ENCODE measurements at places on chromosomes 3 and 15. TPM values are rescaled to one million over a fixed set of nuclear protein-coding genes. Genes with fewer than 3 reads are reported as not detected.

GRCh38 chr15:70559265-70560239 lies 203.8 kb downstream of the UACA start:
- H3K27ac ChIP-seq, result no peak overlapping the region
- peak; percentile 45 for DNase-seq
- peaks cover 2% of the 10 kb centered on the region for H3K27me3 ChIP-seq
- H3K4me1 ChIP-seq, result peaks cover 12% of the 10 kb centered on the region

DNA sequence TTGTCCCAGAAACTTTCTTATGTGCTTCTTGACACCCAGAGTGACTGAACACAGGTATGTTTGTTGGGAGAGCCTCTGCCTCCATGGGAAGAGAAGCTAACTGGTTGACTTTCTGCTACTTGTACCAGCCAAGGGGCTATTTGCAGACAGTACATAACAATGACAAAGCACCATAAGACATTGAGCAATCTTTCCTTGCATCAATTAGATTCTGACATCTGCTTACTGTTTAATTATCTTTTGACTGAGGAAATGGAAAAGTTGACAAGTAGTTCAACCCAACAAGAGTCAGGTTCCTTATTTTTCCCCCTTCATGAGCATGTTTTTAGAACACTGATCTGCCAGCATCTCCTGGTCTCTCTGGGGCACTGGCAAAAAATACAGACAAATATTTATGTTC lies 157.7 kb downstream of the RPLP1 start:
- H3K36me3 ChIP-seq, result no peaks in the 10 kb centered on the region
- no peak overlapping the region for H3K27ac ChIP-seq
- H3K27me3 ChIP-seq, result peaks cover 4% of the 10 kb centered on the region
- peaks cover 4% of the 10 kb centered on the region for H3K4me1 ChIP-seq

- no peak overlapping the region for H3K4me3 ChIP-seq
- no peaks in the 10 kb centered on the region for H3K27me3 ChIP-seq
- H3K4me1 ChIP-seq, result no peaks in the 10 kb centered on the region
- no peak for DNase-seq
- H3K27ac ChIP-seq, result no peak overlapping the region
- H3K36me3 ChIP-seq, result peaks cover 25% of the 10 kb centered on the region
Observed at GRCh38 chr3:13324835-13325501, 95.2 kb downstream of the NUP210 start.

DNA sequence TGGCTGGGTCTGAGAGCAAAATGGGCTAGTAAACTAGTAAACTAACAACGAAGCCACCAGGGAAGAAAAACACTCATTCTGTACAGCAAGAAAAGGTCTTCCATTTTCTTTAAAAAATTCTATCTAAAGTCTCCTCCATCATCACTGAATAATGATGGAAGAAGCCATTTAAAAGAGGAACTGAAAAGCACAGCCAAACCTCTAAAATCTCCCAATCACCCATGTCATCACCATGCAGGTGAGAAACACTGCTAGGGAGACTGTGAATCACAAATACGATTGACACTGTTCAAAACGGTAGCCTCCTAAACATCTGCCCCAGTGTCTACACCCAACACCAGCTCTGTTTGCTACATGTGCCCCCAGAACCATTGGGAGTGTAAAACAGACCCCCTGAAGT lies 140.4 kb downstream of the RORA start:
- H3K4me3 ChIP-seq, result no peak overlapping the region
- H3K27ac ChIP-seq, result no peak overlapping the region
- H3K4me1 ChIP-seq, result peaks cover 4% of the 10 kb centered on the region
- H3K27me3 ChIP-seq, result no peaks in the 10 kb centered on the region

GRCh38 chr15:67835297-67836133 lies 4.3 kb downstream of the RNU6-1 start:
- H3K27me3 ChIP-seq, result peaks cover 90% of the 10 kb centered on the region
- peak; percentile 82 for DNase-seq
- H3K4me1 ChIP-seq, result no peaks in the 10 kb centered on the region
- H3K36me3 ChIP-seq, result no peaks in the 10 kb centered on the region
- no peak overlapping the region for H3K27ac ChIP-seq

GRCh38 chr3:14175383-14176037 lies 2.9 kb downstream of the XPC start:
- no peak for DNase-seq
- no peaks in the 10 kb centered on the region for H3K4me1 ChIP-seq
- no peak overlapping the region for H3K27ac ChIP-seq

DNA sequence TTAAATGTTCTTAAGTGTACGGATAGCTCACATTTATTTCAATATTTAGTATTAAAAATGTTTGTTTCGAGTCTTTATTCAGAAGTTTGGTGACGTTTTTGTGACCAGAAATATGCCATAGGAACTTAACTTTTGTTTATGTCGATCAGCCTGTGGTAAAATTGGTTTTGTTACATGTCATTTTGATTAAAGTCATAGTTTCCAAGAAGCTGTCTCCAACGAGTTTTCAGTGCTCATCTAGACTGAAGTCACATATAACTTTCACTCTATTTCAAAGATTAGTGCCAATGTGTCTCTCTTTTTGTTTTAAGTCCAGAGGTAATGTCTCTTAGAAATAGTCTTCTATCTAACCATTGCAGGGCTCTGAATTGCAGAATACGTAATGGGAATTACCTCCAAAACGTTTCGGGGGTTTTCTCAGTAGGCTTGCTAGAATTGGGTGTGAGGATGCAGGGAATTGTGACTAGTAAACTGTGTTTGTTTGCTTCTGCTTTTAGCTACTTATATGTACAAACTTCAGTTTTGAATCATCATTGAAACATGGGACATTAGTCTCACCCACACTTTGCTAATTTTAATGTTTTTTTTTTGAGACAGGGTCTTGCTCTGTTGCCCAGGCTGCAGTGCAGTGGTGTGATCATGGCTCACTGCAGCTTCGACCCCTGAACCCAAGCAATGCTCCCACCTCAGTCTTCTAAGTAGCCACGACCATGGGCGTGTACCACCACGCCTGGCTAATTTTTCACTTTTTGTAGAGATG lies 3.0 kb downstream of the BUB1B start:
- H3K4me1 ChIP-seq, result peaks cover 4% of the 10 kb centered on the region
- H3K27ac ChIP-seq, result no peak overlapping the region
- peaks cover 43% of the 10 kb centered on the region for H3K36me3 ChIP-seq

- no peak overlapping the region for H3K27ac ChIP-seq
- no peak for DNase-seq
- no peaks in the 10 kb centered on the region for H3K27me3 ChIP-seq
- H3K4me3 ChIP-seq, result no peak overlapping the region
- H3K4me1 ChIP-seq, result no peaks in the 10 kb centered on the region
Observed at GRCh38 chr15:39244776-39245175, 336.1 kb upstream of the THBS1 start.

DNA sequence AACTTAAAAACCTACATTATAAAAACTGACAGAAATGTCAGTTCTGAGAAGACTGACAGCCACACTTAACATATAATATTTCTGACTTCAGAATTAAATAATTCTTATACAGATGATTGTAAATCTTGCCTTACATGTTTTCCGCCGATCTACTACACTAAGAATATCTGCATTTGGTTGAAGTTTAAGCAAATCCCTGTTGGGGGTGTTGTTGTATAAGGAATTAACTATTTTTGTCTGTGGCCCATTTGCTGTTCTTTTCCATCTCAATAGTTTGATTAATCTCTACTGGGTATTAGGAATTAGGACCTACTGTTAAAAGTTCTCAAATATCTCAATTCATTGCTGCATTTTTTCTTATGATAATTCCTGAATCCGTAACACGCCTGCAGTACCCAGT lies 838.3 kb upstream of the ROBO1 start:
- DNase-seq, result no peak
- H3K4me3 ChIP-seq, result no peak overlapping the region
- no peaks in the 10 kb centered on the region for H3K4me1 ChIP-seq
- H3K27me3 ChIP-seq, result no peaks in the 10 kb centered on the region

DNA sequence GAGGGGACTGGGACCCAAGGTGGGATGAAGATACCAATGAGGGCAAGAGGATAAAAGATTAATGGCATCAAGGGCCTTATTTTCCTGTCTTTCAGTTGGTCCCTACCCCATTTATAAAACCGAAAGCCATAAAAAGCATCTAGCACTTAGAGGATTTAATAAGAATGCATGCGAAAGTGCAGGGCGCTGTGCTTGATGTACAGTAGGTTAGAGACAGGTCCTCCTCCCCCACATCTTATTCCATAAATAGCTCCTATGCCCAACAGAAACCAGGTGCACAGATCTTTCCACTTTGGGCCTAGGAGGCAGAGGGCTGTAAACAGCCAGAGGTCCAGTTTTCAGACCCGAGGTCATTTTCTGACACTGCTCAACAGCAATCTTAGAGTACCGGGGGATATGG lies 1.2 kb downstream of the LPCAT4 start:
- H3K4me1 ChIP-seq, result peaks cover 5% of the 10 kb centered on the region
- peaks cover 15% of the 10 kb centered on the region for H3K36me3 ChIP-seq
- no peak overlapping the region for H3K27ac ChIP-seq
- no peaks in the 10 kb centered on the region for H3K27me3 ChIP-seq

DNA sequence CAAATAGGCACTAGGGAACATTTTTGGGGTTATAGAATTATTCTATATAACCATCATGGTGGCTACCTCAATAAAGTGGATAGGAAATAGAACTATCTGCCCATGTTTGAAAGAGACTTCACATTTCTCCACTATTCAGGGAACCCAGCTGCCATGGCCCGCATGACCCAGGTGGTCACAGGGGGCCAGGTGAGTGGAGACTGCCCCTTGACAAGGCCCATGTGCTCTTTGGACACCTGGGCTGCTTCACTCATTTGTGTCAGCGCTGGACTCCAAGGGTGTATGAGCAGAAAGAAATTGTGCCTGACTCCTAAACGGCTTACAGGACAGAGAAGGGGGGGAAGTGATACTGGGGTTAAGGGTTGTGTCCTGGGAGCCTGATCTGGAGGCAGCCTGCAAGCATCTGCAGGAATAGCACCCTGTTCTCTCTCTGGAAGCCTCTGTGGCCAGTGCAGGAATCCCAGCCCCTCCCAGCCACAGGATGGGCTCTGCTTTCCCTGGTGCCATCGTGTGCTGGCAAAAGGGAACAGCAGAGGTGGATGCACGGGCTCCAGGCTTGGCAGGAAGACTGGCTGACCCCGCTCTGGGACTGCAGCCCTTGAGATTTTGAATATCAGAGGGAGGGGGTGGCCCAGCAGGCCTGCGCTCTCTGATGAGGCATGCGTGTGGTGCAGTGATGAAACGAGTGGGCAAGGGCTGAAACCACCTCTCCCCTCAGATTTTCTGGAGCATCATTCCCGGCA lies 9.1 kb upstream of the C3orf22 start:
- no peak overlapping the region for H3K4me3 ChIP-seq
- DNase-seq, result peak; percentile 58
- no peaks in the 10 kb centered on the region for H3K27me3 ChIP-seq
- peaks cover 5% of the 10 kb centered on the region for H3K4me1 ChIP-seq
- H3K27ac ChIP-seq, result no peak overlapping the region

- no peak for DNase-seq
- H3K27ac ChIP-seq, result no peak overlapping the region
- no peaks in the 10 kb centered on the region for H3K36me3 ChIP-seq
- no peaks in the 10 kb centered on the region for H3K27me3 ChIP-seq
- H3K4me3 ChIP-seq, result no peak overlapping the region
- peaks cover 11% of the 10 kb centered on the region for H3K4me1 ChIP-seq
Observed at GRCh38 chr3:31754575-31755278, 222.0 kb downstream of the STT3B start.

GRCh38 chr3:14258906-14259904 lies 80.6 kb downstream of the LSM3 start:
- no peaks in the 10 kb centered on the region for H3K27me3 ChIP-seq
- H3K4me1 ChIP-seq, result peaks cover 5% of the 10 kb centered on the region
- H3K36me3 ChIP-seq, result no peaks in the 10 kb centered on the region

- no peak for DNase-seq
- no peak overlapping the region for H3K27ac ChIP-seq
- H3K36me3 ChIP-seq, result no peaks in the 10 kb centered on the region
- no peaks in the 10 kb centered on the region for H3K27me3 ChIP-seq
- H3K4me1 ChIP-seq, result peaks cover 22% of the 10 kb centered on the region
- peak overlapping the region; percentile 72 for H3K4me3 ChIP-seq
Observed at GRCh38 chr3:133329626-133330025, 70.2 kb upstream of the BFSP2 start.

DNA sequence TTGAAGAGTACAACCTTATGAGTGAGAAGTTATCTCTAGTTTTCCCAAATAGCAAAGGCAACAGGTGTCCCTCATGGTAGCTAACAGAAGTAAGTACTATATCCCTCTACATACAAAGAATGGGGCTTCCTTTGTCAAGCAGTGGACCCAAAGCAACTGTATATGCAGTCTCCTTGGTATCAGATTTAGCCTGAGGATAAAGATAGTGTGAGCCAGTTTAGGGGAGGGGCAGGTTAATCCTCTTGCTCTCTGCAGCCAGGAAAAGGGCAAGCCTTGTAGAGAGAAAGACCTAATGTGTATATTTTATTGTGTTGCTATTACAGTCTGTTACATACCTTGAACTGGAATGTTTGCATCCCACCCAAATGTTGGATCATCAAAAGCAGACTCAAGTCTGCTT lies 117.9 kb upstream of the COL8A1 start:
- peak overlapping the region; percentile 17 for H3K4me3 ChIP-seq
- no peak overlapping the region for H3K27ac ChIP-seq
- no peaks in the 10 kb centered on the region for H3K27me3 ChIP-seq
- peaks cover 3% of the 10 kb centered on the region for H3K4me1 ChIP-seq
- H3K36me3 ChIP-seq, result no peaks in the 10 kb centered on the region

DNA sequence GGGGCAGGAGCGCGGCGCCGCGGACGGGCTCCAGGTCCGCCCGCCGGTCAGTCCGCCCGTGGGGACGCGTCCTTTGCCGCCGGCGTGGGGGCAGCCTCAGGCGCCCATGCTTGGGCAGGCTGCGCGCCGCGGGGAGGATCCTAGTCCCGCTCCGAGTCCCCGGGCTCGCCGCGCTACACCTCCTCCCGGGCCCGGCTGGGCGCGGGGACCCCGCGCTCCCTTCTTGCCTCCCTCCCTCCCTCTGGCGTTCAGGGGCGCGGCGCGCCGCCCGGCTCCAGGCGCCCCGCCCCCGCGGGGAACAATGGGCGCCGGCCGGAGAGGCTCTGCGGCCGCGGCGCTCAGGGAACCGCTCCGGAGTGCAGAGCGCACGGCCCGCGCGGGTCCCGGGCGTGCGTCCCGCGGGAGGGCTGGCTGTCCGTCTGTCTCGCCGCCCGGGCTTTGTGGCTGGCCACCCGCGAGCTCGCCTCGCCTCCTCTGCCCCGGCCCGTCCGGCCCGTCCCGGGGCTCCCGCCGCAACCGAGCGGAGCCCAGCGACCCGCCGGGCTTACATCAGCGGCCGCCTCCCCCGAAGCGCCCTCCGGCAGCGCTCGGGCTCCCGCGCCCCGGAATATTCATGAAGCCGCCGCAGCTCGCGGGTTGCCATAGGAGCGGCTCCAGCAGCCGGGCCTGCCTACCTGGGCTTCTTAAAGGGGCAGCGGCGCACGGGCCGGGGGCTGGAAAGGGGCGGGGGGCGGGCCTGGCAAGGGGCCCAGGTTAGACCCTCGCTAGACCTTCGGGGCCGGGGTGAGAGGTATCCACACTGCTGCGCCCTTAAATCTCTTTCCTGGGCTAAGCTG lies at the start of gene HCN4:
Gene HCN4, minus strand, starts transcription at position 658 of the 836 bp plus-strand sequence. CDS start 688 bp downstream, outside the sequence.
- peaks cover 64% of the 10 kb centered on the region for H3K27me3 ChIP-seq
- H3K27ac ChIP-seq, result no peak within 1 kb of the TSS
- DNase-seq, result peak; percentile 91
- peaks cover 4% of the 10 kb centered on the region for H3K4me1 ChIP-seq

Gene RNU6-1
- not detected for total RNA-seq

Gene OR5K2
- not detected for total RNA-seq

Gene ABHD17C
- total RNA-seq, result 20.9 TPM

Gene SLC9C1
- 0.66 TPM for total RNA-seq

Gene ADAMTS9
- total RNA-seq, result 9.5 TPM

Gene PAK2
- 58.7 TPM for total RNA-seq

Gene IRAK2
- 0.66 TPM for total RNA-seq

Gene ALS2CL
- 20.8 TPM for total RNA-seq

Gene HDC
- not detected for total RNA-seq

Gene ATOSA
- total RNA-seq, result 48.8 TPM

Gene THAP10
- total RNA-seq, result 2.4 TPM

Gene NRG4
- 1.3 TPM for total RNA-seq

Gene ZBED2
- total RNA-seq, result not detected
